ENCODE measurements at places on chromosomes 5 and 9. TPM values are rescaled to one million over a fixed set of nuclear protein-coding genes. Genes with fewer than 3 reads are reported as not detected.

ZNF346 gene
- total RNA-seq = 17.9 TPM

LCN9 gene
- not detected for total RNA-seq

GLDC gene
- total RNA-seq = 0.65 TPM

GRIA1 gene
- 1.2 TPM for total RNA-seq

C9orf153 gene
- 0.45 TPM for total RNA-seq

RXFP3 gene
- total RNA-seq = not detected

ADGRV1 gene
- total RNA-seq = 0.18 TPM

CER1 gene
- total RNA-seq = not detected

FCN1 gene
- not detected for total RNA-seq

CATSPER3 gene
- 0.09 TPM for total RNA-seq

APBA1 gene
- total RNA-seq = 12.4 TPM

OBP2B gene
- total RNA-seq = not detected

SMIM33 gene
- not detected for total RNA-seq
